Type B pancreatic cell (in vitro differentiated cells): ENCODE measurements at places on chromosomes 2 and 18. TPM values are rescaled to one million over a fixed set of nuclear protein-coding genes. Genes with fewer than 3 reads are reported as not detected.

The LRRTM1 gene
- 5.0 and 29.1 TPM in 2 replicates for total RNA-seq

The TMEM37 gene
- 11.8 and 16.4 TPM in 2 replicates for total RNA-seq

The TNFRSF11A gene
- total RNA-seq = 3.5 and 8.9 TPM in 2 replicates

The SIX3 gene
- total RNA-seq = 0.68 TPM in 1 of 2 replicates, not detected in the other

The LOXHD1 gene
- not detected in 2 replicates for total RNA-seq

The CNOT11 gene
- 64.5 and 69.6 TPM in 2 replicates for total RNA-seq

- H3K36me3 ChIP-seq = peaks cover 6% of the 10 kb centered on the region
- H3K4me3 ChIP-seq = no peak overlapping the region
- H3K27me3 ChIP-seq = no peaks in the 10 kb centered on the region
- DNase-seq = no peak
Measured at GRCh38 chr2:71207601-71208000, 19.3 kb downstream of the PAIP2B start.

GRCh38 chr2:217915706-217916105, 87.1 kb downstream of the TNS1 start:
- no peak overlapping the region for H3K4me3 ChIP-seq
- DNase-seq = no peak
- peaks cover 65% of the 10 kb centered on the region for H3K4me1 ChIP-seq
- no peak overlapping the region for H3K27ac ChIP-seq

- DNase-seq = no peak
- peaks cover 12% of the 10 kb centered on the region for H3K4me1 ChIP-seq
Measured at GRCh38 chr2:11710632-11711353, 35.6 kb upstream of the LPIN1 start.

DNA sequence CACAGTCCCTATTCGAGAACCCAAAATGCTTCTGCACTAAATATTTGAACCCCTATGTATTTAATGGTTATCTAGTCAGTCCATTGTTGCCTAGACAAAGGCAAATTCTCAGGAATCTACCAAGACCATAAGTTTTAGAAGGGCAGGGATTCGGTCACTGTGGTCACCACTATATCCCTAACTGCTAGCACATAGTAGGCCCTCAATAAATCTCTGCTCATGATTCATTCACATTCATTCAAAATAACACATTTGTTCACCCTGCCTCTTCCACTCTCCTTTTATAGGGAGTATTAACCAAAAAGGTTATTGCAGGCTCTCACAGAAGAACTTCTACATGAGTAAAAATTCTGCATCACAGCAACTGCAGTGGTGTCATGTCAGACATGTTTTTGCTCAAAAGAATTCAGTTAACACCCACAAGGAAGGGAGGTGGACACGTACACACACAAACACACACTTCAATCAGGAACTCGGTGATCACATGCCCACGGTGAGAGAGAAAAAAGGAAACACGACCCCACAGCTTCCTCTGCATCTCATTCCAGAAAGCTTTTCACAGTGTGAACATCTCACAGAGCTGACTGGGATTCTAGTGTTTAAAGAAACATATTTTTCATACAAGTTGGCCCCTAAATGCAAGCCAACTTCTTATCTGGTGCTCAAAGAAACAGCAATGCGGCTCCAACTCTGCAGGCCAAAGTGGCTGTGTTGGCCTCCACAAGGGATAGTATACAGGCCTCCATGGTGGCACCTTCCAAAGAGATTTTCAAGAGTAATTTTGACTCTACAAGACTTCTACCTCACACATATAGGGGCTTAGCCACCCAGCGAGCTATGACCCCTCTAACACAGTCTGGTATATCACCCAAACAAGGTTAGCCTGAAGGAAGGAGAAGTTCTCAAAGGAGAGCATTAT, 98.0 kb downstream of the ANKRD44 start:
- no peak overlapping the region for H3K27ac ChIP-seq
- H3K4me1 ChIP-seq = peaks cover 39% of the 10 kb centered on the region
- DNase-seq = no peak
- H3K27me3 ChIP-seq = no peaks in the 10 kb centered on the region

- DNase-seq = no peak
- H3K36me3 ChIP-seq = no peaks in the 10 kb centered on the region
- H3K27ac ChIP-seq = no peak overlapping the region
- no peaks in the 10 kb centered on the region for H3K4me1 ChIP-seq
Measured at GRCh38 chr2:143063612-143064200, 65.5 kb upstream of the ARHGAP15 start.

DNA sequence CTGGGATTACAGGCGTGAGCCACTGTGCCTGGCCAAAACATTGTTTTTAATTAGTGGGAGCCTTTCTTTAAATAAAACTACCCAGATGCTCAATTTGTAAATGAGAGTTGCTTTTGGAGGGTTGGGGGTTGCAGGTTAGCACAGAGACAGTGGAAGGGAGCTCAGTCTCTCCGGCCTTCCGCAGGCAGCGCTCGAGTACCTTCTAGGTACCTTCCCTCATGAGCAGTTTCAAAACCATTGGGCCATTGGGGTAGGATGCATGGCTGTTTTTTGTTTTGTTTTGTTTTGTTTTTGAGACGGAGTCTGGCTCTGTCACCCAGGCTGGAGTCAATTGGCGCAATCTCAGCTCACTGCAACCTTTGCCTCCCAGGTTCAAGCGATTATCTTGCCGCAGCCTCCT, 19.0 kb downstream of the SLC66A3 start:
- DNase-seq = no peak
- H3K27me3 ChIP-seq = no peaks in the 10 kb centered on the region
- peaks cover 7% of the 10 kb centered on the region for H3K4me1 ChIP-seq
- H3K4me3 ChIP-seq = no peak overlapping the region

DNA sequence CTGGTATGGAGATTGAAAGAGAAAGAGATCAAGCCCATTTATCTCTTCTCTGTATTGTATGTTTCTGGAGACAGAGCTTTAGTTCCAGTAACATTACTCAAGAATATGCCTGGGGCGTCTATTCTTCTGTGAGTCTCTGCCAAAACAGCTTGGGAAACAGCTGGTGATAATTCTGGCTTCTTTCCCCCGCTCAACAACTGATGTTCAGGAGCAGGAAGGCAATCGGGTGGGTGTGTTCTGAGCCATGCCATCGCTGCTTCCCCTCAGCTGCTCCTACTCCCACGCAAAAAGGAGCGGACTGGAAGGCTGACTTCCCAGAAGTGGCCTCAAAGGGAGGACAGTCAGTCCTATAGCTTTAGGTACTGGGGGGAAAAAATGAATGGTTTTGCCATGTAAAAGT, 695.1 kb downstream of the PLCL1 start:
- no peaks in the 10 kb centered on the region for H3K27me3 ChIP-seq
- no peaks in the 10 kb centered on the region for H3K36me3 ChIP-seq
- peaks cover 6% of the 10 kb centered on the region for H3K4me1 ChIP-seq
- DNase-seq = no peak

DNA sequence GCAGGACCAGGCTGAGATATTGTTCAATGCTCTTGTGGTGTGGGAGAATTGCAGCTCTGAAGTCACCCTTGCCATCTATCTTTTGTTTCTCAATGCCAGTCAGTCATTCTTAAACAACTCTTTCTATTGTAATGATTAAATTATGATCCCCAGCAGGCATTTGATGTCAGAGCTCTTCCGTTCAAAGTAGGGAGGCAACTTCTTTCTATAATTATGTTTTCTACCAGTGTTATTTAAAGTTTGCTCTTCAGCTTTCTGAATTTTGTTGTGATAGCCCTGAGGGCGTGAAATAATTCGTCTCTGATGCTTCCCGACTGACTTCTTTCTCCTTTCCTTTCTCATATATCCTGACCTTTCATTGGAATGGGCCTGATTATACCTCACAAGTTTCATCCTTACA, 161.4 kb upstream of the KLHL14 start:
- no peaks in the 10 kb centered on the region for H3K36me3 ChIP-seq
- no peak for DNase-seq
- peaks cover 14% of the 10 kb centered on the region for H3K4me1 ChIP-seq
- H3K4me3 ChIP-seq = no peak overlapping the region
- no peak overlapping the region for H3K27ac ChIP-seq

DNA sequence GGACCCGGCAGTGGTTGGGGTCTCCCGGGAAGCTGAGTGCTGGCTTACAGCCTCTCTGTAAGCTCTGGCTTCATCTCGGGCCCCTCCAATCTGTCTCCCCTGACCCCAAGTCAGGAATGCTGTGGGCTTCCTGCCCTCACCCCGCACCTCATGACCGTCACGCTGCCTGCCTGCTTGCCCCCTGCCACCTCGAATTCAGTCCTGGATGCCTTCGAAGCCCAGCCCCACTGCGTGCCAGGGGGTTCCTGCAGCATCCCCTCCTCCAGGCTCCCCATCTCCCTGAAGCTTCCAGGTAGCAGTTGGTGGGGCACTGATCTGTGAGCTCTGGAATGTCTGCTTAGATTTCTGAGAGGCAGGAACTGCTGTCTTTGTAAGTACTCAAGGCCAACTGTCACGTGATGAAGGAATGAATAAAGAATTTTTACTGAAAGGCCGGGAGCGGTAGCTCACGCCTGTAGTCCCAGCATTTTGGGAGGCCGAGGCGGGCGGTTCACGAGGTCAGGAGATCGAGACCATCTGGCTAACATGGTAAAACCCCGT, 6.5 kb downstream of the CLHC1 start:
- H3K36me3 ChIP-seq = peaks cover 19% of the 10 kb centered on the region
- no peak for DNase-seq
- no peak overlapping the region for H3K27ac ChIP-seq

GRCh38 chr2:6788614-6789013, 77.1 kb downstream of the CMPK2 start:
- DNase-seq = no peak
- no peaks in the 10 kb centered on the region for H3K27me3 ChIP-seq
- peaks cover 13% of the 10 kb centered on the region for H3K4me1 ChIP-seq
- no peak overlapping the region for H3K4me3 ChIP-seq

- H3K36me3 ChIP-seq = no peaks in the 10 kb centered on the region
- no peak overlapping the region for H3K4me3 ChIP-seq
- no peak for DNase-seq
- H3K4me1 ChIP-seq = no peaks in the 10 kb centered on the region
Measured at GRCh38 chr2:72949642-72950041, 32.3 kb downstream of the EMX1 start.

DNA sequence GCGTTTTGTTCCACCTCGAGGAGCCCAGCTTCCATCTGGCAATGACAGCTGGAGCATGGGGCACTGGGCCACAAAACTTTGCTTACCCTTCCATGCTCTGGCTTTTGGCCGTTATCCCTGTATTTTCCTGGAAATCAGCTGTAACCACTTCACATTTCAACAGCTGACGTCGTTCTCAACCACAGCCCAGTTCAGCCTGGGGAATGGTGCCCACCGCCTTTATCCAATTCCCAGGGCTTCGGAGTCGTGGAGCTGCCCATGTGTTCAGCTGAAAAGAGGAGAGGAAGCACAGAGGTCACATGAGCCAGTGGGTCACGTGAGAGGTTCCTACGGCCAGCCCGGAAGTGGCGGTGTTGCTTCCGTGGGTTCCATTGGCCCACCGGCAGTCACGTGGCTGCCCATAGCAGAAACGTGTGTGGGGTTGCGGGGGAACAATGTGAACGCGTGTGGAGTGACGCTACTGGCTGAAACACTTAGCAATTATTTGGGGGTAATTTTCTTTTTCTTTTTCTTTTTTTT, 16.7 kb upstream of the EDAR start:
- no peak for DNase-seq
- no peaks in the 10 kb centered on the region for H3K36me3 ChIP-seq
- no peak overlapping the region for H3K4me3 ChIP-seq

- no peak for DNase-seq
- no peak overlapping the region for H3K27ac ChIP-seq
- H3K4me3 ChIP-seq = no peak overlapping the region
- H3K36me3 ChIP-seq = peaks cover 24% of the 10 kb centered on the region
- no peaks in the 10 kb centered on the region for H3K4me1 ChIP-seq
Measured at GRCh38 chr2:39265315-39265714, 21.5 kb upstream of the CDKL4 start.

DNA sequence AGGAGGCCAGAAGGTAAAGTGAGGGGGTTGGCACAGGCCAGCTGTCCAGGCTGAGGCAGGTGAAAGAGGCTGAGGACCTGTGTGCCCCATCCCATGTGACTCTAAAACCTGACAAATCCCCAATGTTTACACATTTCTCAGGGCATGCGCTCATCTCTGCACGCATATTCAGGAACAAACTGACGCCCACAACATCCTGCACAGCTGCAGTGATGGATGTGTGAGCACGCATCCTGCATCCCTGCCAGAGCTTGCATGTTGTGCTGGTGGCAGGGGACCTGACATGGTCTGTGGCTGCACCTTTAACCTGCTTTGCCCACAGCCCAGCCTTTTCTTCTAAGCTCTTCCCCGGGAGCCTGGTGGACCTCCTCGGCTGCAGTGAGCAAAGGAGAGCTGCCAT, 83.1 kb downstream of the FBXO15 start:
- no peaks in the 10 kb centered on the region for H3K27me3 ChIP-seq
- H3K4me3 ChIP-seq = no peak overlapping the region
- H3K36me3 ChIP-seq = no peaks in the 10 kb centered on the region
- no peaks in the 10 kb centered on the region for H3K4me1 ChIP-seq
- no peak for DNase-seq

DNA sequence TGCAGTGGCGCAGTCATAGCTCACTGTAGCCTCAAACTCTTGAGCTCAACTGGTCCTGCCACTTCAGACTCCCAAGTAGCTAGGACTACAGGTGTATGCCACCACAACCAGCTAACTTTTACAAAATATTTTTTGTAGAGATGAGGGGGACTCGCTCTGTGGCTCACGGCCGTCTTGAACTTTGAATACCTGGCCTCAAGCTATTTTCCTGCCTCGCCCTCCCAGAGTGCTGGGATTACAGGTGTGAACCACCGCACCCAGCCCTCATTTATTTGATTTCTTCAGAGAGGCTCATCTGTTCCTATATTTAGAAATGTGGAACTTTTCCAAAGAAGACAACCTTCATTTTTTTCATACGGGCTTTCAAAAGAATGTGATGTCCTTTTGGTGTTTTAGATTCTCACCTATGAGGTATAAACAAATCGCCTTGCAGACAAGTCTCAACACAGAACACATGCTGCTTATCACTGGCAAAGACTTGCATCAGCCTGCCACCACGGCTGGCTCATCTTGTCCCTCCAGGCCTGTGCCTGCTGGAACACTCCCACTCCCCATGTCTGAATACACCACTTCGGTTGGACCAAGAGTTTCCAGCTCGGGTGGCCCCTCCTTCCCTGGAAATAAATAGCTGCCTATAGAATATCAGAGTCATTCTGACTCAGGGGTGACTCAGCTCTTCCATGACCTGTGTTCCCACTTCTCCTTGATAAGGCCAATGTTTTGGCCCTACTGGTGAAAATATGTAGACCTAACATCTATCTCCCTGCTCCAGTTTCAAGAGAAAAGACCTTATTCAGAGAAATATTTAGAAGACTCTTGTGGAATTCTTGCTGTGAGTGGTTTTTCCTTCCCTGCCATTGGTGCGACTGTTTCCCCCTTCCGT, 202.6 kb downstream of the TGIF1 start:
- no peak for DNase-seq
- H3K36me3 ChIP-seq = no peaks in the 10 kb centered on the region
- H3K27me3 ChIP-seq = no peaks in the 10 kb centered on the region
- H3K27ac ChIP-seq = peak overlapping the region; percentile 87
- peaks cover 42% of the 10 kb centered on the region for H3K4me1 ChIP-seq

GRCh38 chr2:193349642-193350041, 1154.9 kb upstream of the TMEFF2 start:
- no peaks in the 10 kb centered on the region for H3K36me3 ChIP-seq
- H3K4me1 ChIP-seq = no peaks in the 10 kb centered on the region
- no peak for DNase-seq
- H3K27me3 ChIP-seq = no peaks in the 10 kb centered on the region
